ENCODE measurements at places on chromosomes 12 and 14.

DNA sequence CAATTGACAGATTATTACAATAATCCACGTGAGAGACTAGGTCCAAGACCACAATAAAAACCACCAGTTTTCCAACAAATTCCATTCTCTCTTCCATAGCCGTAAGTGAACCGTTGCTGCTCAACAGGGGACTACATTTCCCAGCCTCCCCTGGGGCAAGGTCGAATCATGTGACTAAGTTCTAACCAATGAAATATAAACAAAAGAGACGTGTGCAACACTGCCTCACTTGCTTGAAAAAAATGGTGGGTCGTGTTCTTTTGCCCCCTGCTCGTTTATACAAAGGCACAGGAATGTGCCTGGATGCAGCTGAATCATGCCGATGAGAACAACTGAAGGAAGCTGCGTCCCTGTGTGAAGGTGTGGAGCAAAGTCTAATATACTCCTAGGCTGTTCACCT, 51.1 kb downstream of the HSPB8 start:
- no peak for DNase-seq

DNA sequence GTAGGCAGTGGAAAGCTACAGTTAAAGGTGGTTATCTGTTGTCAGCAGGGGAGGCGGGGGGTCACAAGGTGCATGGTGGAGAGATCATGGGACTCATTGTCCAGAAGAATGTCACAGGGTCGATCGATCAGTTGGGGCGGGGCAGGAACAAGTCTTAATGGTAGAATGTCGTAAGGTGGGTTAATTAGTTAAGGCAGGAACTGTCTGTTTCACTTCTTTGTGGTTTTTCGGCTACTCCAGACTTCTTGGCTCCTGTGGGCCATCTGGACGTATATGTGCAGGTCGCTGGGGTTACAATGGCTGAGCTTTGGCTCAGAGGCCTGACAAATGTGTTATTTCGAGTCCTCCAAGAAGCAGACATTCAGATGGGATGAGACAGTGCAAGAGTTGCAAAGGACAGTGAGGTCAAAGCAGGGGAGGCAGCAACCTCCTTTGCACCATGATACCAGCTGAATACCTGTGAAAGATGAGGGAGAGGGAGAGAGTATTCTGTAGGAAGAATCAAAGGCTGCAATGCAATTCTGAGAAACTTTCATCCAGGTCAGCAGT, 246.9 kb upstream of the TMEM132C start:
- DNase-seq, result no peak

GRCh38 chr12:71787580-71787979, 32.9 kb downstream of the RAB21 start:
- DNase-seq, result peak; percentile 9

GRCh38 chr14:101889898-101890297, 74.5 kb upstream of the DYNC1H1 start:
- DNase-seq, result no peak

DNA sequence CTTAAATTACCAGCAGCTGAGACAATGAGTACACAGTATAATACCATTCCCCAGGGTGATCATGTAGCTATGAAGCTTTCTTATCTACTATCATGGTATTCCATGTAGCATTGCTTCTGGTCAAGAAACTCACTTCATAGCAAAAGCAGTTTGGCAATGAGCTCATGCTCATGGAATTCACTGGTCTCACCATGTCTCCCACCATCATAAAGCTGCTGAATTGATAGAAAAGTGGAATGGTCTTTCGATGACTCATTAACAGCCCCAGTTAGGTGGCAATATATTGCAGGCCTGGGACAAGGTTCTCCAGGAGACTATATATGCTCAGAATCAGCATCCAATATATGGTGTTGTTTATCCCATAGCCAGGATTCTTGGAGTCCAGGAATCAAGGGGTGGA, 553.7 kb downstream of the FOXG1 start:
- DNase-seq, result no peak

GRCh38 chr12:123363390-123363739, 1.3 kb downstream of the SBNO1 start:
- peak; percentile 10 for DNase-seq

DNA sequence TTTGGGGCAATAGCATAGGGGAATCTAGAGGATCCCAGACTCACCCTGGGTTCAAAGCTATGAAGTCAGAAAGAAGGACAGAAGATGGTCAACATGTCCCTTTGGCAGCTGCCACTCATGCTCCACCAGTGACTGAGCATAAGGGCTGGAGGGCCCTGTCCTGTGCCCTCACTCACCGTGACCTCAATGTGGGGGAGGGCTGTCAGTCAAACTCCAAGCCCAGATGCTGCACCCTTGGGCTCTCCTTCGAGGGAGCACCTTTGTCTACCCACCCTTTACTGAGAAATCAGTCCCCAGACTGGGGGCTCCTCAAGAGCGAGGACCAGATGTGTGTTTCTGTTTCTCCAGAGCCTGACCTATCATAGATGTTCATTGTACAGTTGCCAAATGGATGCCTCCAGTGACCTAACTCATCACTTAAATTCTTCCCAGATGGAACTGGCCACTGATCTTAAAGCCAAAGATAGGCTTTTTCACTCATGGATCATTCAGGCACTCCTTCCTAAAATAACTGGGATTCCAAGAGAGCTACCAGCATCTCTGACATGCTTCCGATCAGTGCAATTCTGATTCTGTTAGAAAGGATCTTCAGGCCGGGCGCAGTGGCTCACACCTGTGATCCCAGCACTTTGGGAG, 27.2 kb upstream of the VSX2 start:
- DNase-seq, result no peak

- DNase-seq, result no peak
These were observed 368.0 kb downstream of the TMEM121 start for GRCh38 chr14:105894125-105894977.

All from naive thymus-derived CD4-positive, alpha-beta T cell (primary cell).